KBM-7 (cell line): ENCODE measurements at places on chromosomes 7 and 10.

- peak; percentile 29 for DNase-seq
These were observed 26.6 kb downstream of the INSIG1 start for GRCh38 chr7:155324012-155324917.

DNA sequence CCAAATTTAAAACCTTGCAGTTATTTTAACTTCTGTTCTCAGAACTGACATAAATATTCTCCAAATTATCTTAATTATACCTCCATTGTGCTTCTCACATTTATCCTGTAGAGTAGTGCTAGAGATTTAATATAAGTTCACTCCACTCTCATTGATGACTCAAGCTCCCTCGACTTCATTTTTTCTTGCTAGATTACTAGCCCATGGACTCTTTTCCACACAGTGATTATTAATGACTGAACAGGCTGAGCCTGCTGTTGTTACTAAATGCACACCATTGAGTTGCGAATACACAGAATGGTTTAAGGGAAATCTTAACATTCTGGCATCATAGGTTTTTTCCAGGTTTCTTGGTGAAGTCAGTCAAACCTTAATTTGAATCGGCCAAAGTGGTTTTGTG lies 179.5 kb upstream of the AKR1E2 start:
- DNase-seq: no peak

DNA sequence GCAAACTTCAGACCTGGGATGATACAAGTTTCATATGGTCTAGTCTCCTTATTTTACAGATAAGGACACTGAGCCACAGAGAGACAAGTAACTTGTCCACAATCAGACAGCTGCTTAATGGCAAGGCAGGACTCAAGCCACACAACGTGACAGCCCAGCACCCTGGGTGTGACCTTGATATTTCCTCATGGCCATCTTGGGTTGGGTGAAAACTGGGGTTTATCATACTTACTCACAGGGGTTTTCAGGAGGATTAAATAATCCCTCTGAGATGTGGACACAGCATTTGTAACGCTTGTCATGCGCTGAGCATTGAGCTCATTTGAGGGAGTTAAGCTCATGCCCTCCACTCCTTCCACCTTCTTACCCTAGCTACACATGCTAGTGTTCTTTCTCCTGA lies 58.0 kb downstream of the ABLIM1 start:
- no peak for DNase-seq

DNA sequence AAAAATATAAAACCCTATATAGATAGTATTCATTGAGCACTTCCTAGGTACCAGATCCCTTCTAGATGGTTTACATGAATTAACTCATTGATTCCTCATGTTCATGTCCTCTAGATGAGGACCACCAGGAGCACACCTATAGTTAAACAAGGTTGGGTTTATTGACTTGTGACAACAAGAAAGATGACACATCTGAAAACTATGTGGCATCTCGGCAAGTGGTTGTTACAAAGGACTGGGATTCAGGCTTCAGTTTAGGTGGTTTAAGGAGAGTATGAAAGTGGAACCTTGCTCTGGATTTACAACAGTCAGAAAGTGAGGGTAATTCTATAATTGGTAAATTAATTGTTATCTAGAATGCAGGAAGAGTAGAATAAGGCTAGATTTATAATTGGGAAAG lies 99.0 kb upstream of the PHF14 start:
- no peak for DNase-seq

DNA sequence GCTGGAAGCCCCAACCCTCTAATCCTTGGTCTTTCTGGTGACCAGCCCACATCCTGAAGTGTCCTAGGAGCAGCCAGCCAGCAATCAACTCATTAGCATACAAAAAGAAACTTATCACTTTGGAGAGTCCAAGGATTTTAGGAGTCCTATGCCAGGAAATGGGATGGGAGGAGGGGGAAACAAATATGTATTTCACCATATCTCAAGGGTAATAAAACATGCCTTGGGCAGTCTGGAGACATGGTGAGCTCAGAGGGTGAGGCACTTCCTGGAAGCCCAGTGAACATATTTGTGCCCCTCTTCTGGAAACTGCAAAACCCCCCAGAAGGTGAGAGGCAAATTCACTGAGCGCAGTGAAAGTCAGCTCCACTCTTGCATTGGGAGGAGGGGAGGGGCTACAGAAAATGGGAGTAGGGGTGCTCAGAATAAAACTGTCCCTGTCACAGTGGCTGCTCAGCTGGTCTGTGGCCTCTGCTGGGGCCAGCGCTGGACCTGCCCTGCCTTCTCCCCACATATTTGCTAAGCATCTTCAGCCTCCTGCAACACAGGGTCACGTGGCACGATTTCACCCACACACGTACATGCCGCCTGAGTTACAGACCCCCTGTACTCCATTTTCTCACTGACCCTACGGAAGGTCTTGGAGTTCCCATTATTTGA lies 17.7 kb upstream of the ZMIZ1 start:
- DNase-seq: no peak
